ENCODE measurements at places on chromosomes 2 and 18.

DNA sequence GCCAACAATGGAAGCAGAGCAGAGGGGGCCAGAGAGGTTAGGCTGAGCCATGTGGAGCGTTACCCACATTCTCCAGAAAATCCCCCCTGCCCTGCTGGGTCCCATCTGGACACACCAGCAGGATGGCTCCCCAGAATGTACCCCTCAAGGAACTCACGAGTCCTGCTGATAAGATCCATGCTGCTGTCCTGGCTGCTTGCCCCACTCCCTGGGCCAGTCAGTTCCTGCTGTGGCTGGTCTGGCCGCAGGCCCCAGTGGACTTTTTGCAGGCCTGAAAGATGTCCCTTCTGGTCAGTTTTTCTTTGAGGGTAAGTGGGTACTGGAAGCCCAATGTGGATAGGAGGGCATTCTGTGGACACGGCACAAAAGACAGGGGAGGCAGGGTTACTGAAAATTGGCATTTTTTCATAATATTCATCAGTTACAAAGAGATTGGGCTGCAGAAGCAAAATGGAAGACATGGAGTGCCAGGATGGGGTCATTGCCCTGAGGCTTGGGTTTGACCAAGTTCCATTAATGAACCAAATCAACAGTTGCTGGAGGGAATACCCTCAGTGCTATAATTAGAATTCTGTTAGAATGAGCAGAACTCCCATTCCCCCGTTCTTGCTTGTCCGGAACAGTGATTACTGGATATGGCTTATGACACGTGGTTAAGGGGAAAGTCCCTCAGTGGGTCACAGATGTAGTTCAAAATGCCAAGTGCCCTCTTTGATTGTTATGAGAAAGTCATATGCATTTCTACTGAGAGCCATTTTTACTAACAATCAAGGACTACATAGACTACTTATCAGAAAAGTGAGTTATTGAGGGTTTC, 38.7 kb downstream of the SLC4A5 start:
- DNase-seq, result no peak

DNA sequence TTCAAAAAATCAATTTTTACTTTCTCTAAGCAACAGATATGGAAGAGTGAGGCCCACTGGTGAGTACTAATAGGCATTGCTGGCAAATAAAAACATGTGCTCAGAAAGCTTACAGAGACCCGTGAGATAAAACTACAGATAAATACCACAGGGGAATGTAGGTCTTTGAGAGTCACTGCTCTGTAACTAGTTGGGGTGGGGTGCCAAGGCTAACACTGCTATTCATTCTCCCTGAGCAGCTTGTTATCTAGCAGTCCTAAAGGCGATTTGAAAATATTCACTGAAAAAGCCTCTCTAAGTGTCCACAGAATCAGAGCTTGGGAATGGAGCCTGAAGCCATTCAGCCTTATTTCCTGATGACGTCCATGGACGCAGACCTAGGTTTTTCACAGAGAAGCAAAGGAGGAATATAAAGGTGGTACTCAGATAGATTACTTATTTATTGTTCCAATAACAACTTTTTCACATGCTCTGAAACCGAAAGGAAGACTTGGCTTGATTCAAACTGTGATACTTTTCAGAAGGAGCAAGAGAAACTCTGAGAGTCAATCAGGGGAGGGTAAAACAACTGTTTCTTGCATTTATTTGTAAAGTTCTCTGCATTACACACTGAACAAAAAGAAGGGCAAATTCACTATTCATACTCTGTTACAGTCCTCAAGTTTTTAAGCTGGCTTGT, 188.4 kb downstream of the PPP1R1C start:
- DNase-seq, result no peak

- no peak for DNase-seq
Observed at GRCh38 chr18:6773777-6774176, 44.3 kb downstream of the ARHGAP28 start.

GRCh38 chr2:111200333-111200881, 79.7 kb downstream of the BCL2L11 start:
- no peak for DNase-seq

DNA sequence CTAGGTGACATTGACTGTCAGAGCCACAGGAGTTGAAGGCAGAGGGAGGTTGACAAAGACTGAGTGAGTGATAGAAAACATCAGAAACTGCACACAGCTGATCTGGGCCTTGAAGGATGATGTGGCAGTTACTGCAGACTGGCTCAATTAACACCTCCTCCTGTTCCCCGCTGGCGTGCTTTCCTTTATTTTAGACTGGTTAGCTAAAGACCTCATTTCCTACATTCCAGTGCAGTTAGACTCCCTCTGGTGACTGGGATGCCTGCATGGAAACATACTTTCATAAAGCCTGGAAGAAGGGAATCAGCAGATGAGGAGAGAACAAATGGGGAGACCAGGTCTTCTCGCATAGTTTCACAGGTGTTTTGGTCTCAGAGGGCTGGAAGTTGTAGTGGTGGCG, 7.1 kb downstream of the TPGS2 start:
- DNase-seq, result no peak
